Stimulated activated CD4-positive, alpha-beta T cell treated with anti-CD3 and anti-CD28 coated beads, Interleukin-4, amount 100 ng/mL, for 1 hour (primary cell): ENCODE measurements at places on chromosomes 7 and 10.

DNA sequence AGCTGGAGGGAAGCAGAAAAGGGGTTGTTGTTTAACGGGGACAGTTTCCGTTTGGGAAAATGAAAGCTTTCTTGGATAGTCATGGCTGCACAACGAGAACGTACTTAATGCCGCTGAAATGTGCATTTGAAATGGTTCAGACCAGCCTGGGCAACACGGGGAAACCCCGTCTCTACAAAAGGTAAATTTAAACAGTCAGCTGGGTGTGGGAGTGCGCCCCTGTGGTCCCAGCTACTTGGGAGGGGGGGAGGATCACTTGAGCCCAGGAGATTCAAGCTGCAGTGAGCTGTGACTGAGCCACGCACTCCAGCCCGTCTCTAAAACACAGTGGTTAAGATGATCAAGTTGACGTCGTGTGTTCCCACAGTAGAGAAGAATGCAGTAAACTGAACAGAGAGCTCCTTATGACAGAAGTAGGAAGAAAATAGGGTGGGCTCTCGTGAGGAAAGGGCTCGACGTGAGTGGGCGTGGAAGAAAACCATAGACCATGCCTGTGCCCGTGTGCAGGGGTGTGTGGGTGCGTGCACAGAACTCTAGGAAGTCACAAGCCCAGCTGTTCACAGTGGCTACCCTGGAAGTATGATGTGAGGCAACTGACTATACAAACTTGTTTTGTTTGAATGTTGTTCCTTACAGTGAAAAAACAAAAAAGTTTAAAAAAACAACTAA is 4.1 kb upstream of the FUOM start:
- no peak for DNase-seq

- no peak for DNase-seq
Measured at GRCh38 chr7:155886391-155887173, 74.3 kb upstream of the SHH start.

DNA sequence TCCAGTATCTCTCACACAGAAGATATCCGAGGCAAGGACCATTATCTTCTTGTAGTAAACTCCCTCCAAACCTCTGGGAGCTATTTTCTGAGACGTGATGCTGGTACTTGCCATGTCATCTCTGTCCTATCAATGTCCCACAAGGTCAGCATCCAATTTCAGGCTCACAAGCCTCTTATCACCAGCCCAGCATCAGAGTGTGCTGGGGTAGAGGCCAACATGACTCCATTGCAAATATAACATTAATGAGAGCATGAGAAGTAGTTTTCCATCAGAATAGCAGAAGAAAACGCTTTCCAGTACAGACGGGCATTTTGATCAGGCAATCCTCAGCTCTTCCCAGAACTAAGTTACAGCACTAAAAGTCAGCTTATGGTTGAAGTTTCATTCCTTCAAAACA is 5.6 kb downstream of the MORN4 start:
- no peak for DNase-seq

DNA sequence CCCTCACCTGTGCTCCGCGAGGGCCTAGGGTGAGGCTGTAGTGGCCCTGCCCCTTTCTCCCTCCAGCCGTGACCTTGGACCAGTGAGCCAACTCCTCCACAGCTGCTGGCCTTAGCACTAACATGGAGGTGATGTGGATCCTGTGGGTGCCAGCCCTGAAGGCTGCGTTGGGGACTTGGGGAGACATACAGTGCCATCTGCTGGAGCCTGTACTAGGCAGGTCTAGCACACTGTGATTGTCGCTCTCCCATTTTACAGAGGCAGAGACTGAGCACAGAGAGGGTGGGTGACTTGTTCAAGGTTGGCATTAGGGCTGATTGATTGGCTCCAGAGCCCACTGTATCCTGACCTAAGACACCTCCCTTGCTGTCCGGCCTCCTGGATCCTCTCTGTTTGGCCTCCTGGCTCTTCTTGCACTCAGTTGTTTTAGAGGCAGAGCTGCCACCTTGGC is 37.6 kb downstream of the PRF1 start:
- DNase-seq = no peak

DNA sequence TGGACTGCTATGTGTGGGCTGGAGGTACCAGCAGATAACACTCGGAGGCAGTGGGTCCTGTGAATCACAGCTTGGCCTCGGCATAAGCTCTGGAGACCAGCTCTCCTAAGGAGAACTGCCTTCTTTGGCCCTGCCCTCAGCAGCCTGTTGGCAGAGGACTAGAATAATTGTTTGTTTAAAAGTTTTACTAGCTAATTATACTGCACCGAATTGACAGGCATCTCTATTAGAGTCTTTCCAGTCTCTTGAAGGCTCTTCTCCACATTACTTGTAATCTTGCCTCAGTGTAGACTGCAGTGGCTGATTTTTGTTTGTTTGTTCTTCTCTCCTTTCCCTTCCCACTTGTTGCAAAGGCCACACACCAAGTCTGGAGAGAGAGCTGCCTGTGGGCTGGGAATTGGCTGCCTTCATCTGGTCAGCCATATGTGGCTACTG is 183.2 kb downstream of the AUTS2 start:
- no peak for DNase-seq

GRCh38 chr10:1123198-1123597 is 67.0 kb downstream of the WDR37 start:
- DNase-seq = no peak

DNA sequence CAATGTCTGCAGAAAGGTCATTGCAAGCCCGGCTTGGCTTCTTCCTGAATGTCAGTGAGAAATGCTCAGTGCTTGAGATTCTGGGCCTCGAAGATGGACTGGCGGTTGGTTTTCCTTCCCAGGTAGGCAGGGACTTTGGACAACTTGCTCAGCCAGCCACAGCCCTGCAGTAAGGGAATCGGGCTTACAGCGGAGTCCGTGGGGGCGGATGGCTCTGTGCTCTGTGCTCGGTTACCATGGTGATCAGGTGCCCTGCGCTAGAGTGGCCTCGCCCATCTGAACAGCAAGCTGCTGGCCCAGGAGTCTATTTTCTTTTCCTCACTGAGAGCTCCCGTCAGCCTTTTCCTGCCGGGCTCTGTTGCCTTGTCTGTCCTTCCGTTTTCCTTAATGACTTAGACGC is 77.8 kb upstream of the SH2B2 start:
- no peak for DNase-seq

- no peak for DNase-seq
Measured at GRCh38 chr10:55766212-55766611, 594.8 kb downstream of the ZWINT start.

GRCh38 chr7:109354000-109354399 is 784.3 kb downstream of the DNAJB9 start:
- no peak for DNase-seq

- no peak for DNase-seq
Measured at GRCh38 chr7:86149024-86149665, 494.6 kb upstream of the GRM3 start.

DNA sequence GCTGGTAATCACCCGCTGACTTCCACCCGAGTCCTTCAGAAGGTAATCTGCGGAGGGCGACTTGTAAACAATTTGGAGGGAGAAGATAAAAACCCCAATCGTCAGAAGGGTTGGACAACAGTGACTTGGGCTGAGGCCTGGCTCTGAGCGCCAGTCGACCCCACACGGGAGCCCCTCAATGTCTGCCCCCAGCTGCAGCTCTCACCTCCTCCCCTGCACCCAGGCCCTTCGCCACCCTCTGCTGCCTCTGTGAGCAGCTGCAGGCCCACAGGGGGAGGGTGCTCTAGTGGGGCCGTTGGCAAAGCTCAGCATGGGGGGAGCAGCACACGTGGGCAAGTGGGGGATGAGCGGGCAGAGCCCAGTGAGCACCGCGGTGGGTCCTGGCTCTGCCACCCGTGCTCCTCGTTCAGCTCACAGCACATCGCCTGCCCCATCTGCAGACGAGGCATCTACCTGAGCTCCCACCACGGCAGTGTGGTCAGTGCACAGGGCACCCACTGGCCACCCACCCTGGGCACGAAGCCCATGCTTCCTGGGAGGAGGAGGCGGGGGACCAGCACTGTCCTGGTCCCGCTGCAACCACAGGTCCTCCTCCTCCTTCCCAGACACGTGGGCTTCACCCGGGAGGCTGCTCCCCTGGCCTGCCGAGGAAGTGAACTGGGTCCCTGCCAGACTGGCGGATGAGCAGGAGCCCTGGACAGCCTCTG is 280.5 kb downstream of the ELFN1 start:
- no peak for DNase-seq

GRCh38 chr7:48638041-48638440 is 286.3 kb upstream of the CDC14C start:
- no peak for DNase-seq

DNA sequence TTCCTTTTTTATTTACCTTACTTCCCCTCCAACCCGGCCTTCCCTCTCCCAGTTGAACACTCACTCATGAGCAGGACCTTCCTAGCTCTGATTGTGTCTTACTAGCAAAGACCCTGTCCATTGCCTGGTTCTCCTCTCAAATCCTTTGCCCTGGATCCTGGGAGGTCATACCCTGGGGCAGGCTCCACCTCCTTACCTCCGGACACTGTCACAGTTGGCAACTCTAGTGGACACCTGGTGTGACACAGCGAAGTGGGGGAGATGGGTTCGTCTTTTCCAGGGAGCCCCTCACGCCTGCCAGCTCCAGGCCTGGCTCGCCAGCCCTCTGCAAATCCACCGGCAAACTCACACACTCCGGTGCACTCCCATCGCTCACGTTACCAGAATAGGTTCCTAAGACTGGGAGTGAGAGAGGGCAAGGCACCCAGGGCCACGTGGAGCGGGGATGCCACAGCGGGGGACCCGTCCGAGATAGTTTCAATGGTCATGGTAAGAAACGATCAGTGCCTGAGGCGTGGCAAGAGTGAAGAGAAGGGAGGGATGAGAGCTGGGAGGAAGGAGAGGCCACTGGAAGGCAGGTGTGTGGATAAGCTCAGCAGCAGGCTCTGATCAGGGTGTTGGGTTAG is 30.9 kb upstream of the TMEM72 start:
- no peak for DNase-seq

DNA sequence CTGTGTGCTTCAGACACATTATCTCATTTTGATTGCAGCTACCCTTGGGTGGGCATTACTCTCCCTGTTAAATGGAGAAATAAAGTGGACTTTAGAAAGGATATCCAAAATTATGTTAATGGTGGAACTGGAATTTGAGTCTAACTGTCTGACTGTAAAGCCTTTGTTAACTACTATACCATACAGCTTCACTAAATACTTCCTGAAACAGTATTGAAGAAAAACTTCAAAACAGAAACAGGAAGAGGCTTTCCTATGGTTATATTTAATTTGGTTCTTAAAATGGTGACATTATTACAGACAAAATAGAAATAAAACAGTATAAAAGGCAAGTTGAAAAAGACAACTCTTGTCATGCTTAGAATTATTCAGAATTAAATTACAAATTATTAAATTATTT is 25.0 kb downstream of the SPAG6 start:
- DNase-seq = no peak

GRCh38 chr7:32515890-32516550 is 20.7 kb downstream of the AVL9 start:
- DNase-seq = no peak

DNA sequence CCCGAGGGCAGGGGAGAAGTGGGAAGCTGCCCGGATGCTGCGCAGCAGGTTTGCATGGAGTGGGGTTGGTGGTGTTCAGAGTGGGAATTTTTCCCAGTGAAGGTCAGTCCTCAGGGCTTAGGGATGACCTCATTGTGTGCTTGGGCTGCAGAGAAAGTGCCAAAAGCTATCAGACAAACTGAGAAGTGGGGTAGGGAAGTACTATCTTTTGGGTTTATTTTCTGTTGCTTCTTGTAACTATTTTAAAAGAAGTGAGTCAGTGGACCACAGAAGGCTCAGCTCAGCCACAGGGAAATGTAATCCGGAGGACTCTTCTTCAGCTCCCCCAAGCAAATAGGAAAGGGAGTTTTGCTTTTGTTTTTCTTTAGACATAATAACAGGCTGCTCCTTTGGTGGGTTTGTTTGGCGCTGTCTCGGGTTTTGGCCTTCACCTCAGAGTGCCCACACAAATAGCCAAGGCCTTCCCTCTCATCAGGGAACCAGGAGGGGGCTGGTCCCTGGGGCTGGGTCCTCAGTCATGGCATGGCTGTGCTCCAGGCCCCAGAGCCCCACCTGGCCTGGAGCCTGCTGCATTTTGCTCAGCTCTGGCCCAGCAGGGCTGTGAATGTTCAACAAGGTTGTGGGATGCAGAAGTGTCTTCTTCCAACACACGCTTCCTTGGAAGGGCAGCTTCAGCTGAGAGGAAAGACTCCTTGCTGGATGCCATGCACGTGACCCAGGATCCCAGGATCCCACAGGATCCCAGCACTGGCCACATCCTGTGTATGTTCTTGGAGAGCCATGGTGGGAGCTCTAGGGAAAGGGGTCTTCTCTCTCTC is 5.4 kb upstream of the FAM170B start:
- no peak for DNase-seq

- no peak for DNase-seq
Measured at GRCh38 chr10:113539789-113540188, 13.1 kb upstream of the HABP2 start.

GRCh38 chr7:70288781-70289456 is 690.6 kb downstream of the AUTS2 start:
- no peak for DNase-seq

DNA sequence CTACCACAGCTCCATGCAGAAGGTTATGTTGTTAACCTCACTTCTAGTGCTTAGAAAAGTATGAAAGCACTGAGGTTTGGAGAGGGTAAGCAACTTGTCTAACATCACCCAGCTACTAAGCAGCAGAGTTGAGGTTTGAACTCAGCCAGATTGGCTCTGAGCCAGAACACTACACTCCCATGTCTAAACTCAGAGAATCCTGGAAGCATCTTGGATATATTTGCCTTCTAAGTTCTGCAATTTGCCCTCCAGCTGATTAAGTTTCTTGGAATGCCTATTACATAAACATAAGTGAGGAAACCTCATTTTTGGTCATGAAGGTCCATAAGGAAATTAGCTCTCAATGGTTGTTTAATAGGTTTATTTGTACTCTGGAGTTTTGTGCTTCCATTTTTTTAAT is 78.1 kb upstream of the PHYHIPL start:
- DNase-seq = no peak
